Lung (tissue), 17 donors: ENCODE measurements at places on chromosomes 12 and 14. TPM values are rescaled to one million over a fixed set of nuclear protein-coding genes. Genes with fewer than 3 reads are reported as not detected.

CCDC175 gene
- total RNA-seq = 0.94 TPM

DNA sequence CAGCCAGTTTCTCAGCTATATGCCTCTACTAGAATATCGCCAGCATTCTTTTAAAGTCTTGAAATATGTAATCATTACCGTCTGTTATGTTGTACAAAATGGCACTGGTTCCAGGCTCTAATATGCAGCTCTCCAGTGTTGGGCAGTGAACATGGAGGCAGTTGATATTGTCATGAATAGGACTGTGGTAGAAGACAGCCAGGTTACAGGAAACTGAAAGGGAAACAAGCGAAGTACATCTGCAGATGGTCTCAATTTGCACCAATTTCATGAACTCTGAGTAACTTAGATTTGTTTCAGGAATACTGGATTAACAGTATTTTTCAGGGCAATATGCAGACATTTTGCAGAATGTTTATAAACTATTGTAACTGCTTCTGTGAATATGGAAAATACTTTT lies 13.4 kb upstream of the KLHL42 start:
- H3K27ac ChIP-seq = no peak overlapping the region
- no peak overlapping the region for H3K4me3 ChIP-seq
- no peaks in the 10 kb centered on the region for H3K27me3 ChIP-seq

- no peaks in the 10 kb centered on the region for H3K36me3 ChIP-seq
- no peak overlapping the region for H3K4me3 ChIP-seq
- DNase-seq = no peak
- H3K27me3 ChIP-seq = peaks cover 8% of the 10 kb centered on the region
- no peaks in the 10 kb centered on the region for H3K4me1 ChIP-seq
- no peak overlapping the region for H3K27ac ChIP-seq
These were observed 57.9 kb upstream of the KCNA5 start for GRCh38 chr12:4985820-4986219.

DNA sequence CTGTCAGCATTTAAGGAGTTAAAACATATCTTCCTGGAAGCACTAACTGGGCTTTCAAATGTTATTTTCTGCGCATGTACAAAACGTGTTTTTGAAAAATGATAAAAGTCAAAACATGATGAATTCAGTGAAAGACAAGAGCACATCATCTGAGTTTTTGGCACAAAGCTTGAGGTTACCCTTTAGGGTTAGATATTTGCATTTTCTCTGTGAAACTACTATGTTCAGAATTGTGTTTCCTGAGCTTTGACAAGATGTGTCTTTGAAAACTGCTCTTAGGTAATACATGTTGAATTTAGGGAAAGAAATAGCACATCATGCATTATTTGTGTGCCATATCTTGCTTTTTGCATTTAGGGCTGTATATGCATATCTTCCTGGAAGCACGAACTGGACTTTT lies 79.0 kb downstream of the ASCL4 start:
- no peaks in the 10 kb centered on the region for H3K4me1 ChIP-seq
- DNase-seq = no peak
- H3K4me3 ChIP-seq = no peak overlapping the region

ARHGAP9 gene
- 14.7 TPM for total RNA-seq

GRCh38 chr12:64009321-64010068 lies 165.0 kb downstream of the SRGAP1 start:
- H3K36me3 ChIP-seq = no peaks in the 10 kb centered on the region
- H3K4me3 ChIP-seq = no peak overlapping the region
- H3K27me3 ChIP-seq = no peaks in the 10 kb centered on the region

DNA sequence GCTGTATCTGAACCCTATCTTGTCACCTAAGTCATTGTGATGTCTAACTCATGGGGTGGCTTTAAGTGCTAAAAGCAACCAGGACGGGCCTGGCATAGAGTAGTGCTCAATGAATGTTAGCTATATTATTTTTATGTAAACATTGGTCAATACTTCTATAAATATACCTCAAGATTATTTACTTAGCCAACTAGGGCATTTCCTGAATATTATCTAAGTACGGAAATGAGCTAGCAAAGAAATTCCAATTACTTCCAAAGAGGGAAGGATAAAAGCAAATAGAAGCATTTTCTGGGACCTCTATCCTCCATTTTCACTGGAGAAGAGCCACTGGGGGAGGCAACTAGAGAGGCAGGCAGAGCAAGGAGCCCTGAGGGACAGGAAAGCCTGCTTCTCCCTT lies 20.6 kb downstream of the CCDC92 start:
- H3K36me3 ChIP-seq = no peaks in the 10 kb centered on the region
- peaks cover 13% of the 10 kb centered on the region for H3K4me1 ChIP-seq
- H3K27ac ChIP-seq = peak overlapping the region; percentile 66

KRT6C gene
- total RNA-seq = not detected

DNA sequence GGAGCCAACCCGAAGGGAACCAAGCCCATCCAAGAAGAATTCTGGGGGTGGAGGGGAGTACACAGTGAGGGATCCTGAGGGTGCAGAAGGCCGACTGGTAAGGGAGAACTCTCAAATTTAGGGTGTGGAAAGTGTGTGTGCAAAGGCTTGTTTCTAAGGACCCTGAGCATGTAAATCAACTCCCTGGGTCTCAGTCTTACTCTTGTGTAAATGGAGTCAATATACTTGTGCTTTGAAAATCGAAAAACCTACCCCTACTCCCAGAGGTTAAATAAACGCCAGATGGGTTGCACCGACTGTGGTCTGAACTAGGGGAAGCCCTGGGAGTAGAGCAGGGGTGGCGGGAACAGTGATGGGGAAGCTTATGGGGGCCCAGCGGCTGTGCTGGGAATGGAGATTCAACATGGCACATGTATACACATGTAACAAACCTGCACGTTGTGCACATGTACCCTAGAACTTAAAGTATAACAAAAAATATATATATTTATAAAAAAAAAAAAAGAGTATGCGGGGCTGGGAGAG lies 6.0 kb downstream of the B4GALNT1 start:
- H3K27me3 ChIP-seq = no peaks in the 10 kb centered on the region
- H3K27ac ChIP-seq = no peak overlapping the region
- no peaks in the 10 kb centered on the region for H3K36me3 ChIP-seq
- H3K4me1 ChIP-seq = peaks cover 7% of the 10 kb centered on the region
- no peak overlapping the region for H3K4me3 ChIP-seq

GRCh38 chr12:129830796-129831195 lies 73.0 kb downstream of the TMEM132D start:
- no peaks in the 10 kb centered on the region for H3K36me3 ChIP-seq
- peaks cover 10% of the 10 kb centered on the region for H3K4me1 ChIP-seq
- no peak overlapping the region for H3K27ac ChIP-seq
- peak; percentile 1 for DNase-seq

KLRD1 gene
- 5.2 TPM for total RNA-seq

GRCh38 chr12:9039397-9039977 lies 50.1 kb downstream of the KLRG1 start:
- no peaks in the 10 kb centered on the region for H3K36me3 ChIP-seq
- peak; percentile 75 for DNase-seq
- no peak overlapping the region for H3K4me3 ChIP-seq

DNA sequence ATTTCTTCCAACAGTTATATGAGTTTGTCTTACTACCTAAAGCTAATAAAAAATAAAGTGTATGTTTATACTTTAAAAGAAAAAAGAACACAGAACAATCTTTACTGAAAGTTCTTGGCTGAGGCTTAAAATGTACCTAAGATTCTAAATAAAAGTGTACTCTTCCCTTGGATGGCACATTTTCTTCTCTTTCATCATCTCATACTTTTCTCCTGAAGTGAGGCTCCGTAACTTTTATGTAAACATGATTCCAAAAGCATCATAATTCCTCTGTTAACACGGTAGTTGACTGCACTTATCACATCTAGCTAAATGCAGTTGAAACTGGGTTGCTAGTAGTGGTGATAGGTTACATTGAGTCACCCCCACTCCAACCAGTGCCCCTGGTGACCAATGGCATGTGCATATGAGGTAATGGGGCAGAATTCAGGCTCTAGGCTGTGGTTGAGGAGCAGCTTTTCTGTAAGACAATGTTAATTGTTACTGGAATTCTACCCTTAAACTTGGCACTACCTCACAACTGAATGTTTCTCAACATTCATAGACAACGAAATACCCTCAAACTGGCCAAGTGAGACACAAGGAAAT lies 38.4 kb downstream of the WASHC3 start:
- no peak for DNase-seq
- H3K27ac ChIP-seq = no peak overlapping the region
- H3K4me1 ChIP-seq = no peaks in the 10 kb centered on the region
- no peaks in the 10 kb centered on the region for H3K36me3 ChIP-seq
- no peak overlapping the region for H3K4me3 ChIP-seq

DNA sequence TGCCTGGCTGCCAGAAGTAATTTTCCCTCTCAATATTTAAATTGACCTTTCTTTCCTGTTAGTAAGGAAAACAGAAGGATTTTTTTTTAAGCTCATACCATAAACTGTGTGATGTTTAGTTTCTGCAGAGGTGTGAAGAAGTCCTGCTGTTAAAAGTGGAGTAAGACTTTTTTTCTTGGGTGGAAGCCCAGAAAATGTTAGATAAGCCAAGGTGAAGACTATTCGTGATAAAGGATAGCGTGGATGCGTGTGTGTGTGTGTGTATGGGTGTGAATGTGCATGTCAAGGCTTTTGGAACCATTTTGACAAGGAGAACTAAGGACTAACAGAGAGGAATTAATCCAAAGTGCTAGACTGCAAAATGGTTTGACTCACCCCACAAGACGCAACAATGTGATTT lies 152.9 kb upstream of the SEL1L start:
- no peak overlapping the region for H3K4me3 ChIP-seq
- no peak overlapping the region for H3K27ac ChIP-seq
- H3K36me3 ChIP-seq = no peaks in the 10 kb centered on the region
- peaks cover 6% of the 10 kb centered on the region for H3K4me1 ChIP-seq

NTF3 gene
- total RNA-seq = 2.7 TPM

GRCh38 chr12:88399811-88400210 lies 180.5 kb downstream of the KITLG start:
- no peaks in the 10 kb centered on the region for H3K4me1 ChIP-seq
- no peak overlapping the region for H3K4me3 ChIP-seq
- H3K36me3 ChIP-seq = no peaks in the 10 kb centered on the region
- no peak overlapping the region for H3K27ac ChIP-seq
- H3K27me3 ChIP-seq = no peaks in the 10 kb centered on the region

GRCh38 chr14:70567791-70568190 lies 32.7 kb downstream of the MED6 start:
- H3K36me3 ChIP-seq = peaks cover 15% of the 10 kb centered on the region
- no peaks in the 10 kb centered on the region for H3K4me1 ChIP-seq
- no peak for DNase-seq
- H3K27ac ChIP-seq = no peak overlapping the region
- H3K27me3 ChIP-seq = no peaks in the 10 kb centered on the region

DNA sequence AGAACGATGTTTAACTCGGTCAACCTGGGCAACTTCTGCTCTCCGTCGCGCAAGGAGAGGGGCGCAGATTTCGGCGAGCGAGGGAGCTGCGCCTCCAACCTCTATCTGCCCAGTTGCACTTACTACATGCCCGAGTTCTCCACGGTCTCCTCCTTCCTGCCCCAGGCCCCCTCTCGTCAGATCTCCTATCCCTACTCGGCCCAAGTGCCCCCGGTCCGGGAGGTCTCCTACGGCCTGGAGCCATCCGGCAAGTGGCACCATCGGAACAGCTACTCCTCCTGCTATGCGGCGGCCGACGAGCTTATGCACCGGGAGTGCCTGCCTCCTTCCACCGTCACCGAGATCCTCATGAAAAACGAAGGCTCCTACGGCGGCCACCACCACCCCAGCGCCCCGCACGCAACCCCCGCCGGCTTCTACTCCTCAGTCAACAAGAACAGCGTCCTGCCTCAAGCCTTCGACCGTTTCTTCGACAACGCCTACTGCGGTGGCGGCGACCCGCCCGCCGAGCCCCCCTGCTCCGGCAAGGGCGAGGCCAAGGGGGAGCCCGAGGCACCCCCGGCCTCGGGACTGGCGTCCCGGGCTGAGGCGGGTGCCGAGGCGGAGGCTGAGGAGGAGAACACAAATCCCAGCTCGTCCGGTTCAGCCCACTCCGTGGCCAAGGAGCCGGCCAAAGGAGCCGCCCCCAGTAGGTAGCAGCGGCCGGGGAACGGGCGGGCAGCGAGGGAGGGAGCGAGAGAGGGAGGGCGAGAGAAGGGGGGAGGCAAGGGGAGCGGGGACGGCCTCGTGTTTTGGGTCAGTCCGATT lies 513 bp downstream of the HOXC11 start:
- H3K4me3 ChIP-seq = no peak overlapping the region
- no peak for DNase-seq
- no peak overlapping the region for H3K27ac ChIP-seq
- peaks cover 98% of the 10 kb centered on the region for H3K27me3 ChIP-seq
- no peaks in the 10 kb centered on the region for H3K4me1 ChIP-seq

GRCh38 chr12:53389702-53390101 lies 9.7 kb downstream of the SP1 start:
- no peak for DNase-seq
- peaks cover 6% of the 10 kb centered on the region for H3K36me3 ChIP-seq
- H3K27me3 ChIP-seq = no peaks in the 10 kb centered on the region
- no peak overlapping the region for H3K4me3 ChIP-seq
- peaks cover 22% of the 10 kb centered on the region for H3K4me1 ChIP-seq
- H3K27ac ChIP-seq = no peak overlapping the region

GRCh38 chr14:30417121-30417520 lies 141.8 kb upstream of the G2E3 start:
- no peak for DNase-seq
- H3K36me3 ChIP-seq = no peaks in the 10 kb centered on the region
- no peaks in the 10 kb centered on the region for H3K27me3 ChIP-seq
- no peak overlapping the region for H3K4me3 ChIP-seq

- H3K27me3 ChIP-seq = no peaks in the 10 kb centered on the region
- H3K36me3 ChIP-seq = no peaks in the 10 kb centered on the region
- H3K27ac ChIP-seq = no peak overlapping the region
- DNase-seq = no peak
- H3K4me1 ChIP-seq = no peaks in the 10 kb centered on the region
- no peak overlapping the region for H3K4me3 ChIP-seq
These were observed 129.8 kb upstream of the TMEM132C start for GRCh38 chr12:128137140-128137539.

- DNase-seq = peak; percentile 25
- no peak overlapping the region for H3K4me3 ChIP-seq
- H3K36me3 ChIP-seq = peaks cover 58% of the 10 kb centered on the region
- H3K4me1 ChIP-seq = no peaks in the 10 kb centered on the region
These were observed 8.9 kb downstream of the VAMP1 start for GRCh38 chr12:6461401-6462233.

GZMB gene
- 2.2 TPM for total RNA-seq

DNA sequence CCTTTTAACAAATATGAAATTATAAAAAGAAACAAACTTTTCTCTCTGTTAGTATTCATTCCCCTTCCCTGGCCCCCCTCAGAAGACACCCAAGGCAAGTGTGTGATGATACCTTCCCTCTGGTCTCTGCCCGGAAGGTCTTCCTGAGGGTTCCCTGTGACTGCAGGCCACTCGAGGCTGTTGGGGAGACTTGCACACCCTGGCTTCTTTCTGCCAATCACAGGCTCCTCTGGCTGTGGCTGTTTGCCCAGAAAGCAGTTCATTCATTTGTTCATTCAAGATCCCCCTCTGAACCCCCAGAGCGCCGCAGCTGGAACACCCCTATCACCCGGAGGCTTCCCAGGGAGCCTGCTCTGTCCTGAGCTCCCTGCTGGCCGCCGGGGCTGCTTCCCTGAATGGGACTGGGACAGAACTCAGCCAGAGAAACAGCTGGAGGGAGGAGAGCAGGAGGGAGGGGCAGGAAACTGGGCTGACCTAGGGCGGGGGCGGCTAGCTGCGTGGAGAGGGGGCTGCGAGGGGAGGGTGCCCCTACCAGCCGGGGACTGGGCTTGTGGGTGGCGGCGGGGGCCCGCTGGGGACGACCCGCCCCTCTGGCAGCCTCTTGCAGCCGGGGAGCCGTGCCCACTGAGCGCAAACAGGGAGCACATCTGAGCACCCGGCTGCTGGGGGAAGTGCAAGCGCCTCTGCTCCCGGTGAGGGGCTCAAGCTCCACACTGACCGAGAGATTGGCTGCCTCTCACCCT lies at the start of gene CMKLR1:
Gene CMKLR1 (minus strand): TSS at position 397 of the 743 bp plus-strand sequence. CDS start 45,720 bp downstream, outside the sequence.
- DNase-seq = peak; percentile 79
- no peaks in the 10 kb centered on the region for H3K27me3 ChIP-seq
- no peaks in the 10 kb centered on the region for H3K36me3 ChIP-seq
- H3K4me3 ChIP-seq = peak within 1 kb of the TSS; percentile 5
- no peaks in the 10 kb centered on the region for H3K4me1 ChIP-seq
- H3K27ac ChIP-seq = peak within 1 kb of the TSS; percentile 81
